Stromal cell of bone marrow (primary cell): ENCODE measurements at places on chromosomes 13 and 19.

DNA sequence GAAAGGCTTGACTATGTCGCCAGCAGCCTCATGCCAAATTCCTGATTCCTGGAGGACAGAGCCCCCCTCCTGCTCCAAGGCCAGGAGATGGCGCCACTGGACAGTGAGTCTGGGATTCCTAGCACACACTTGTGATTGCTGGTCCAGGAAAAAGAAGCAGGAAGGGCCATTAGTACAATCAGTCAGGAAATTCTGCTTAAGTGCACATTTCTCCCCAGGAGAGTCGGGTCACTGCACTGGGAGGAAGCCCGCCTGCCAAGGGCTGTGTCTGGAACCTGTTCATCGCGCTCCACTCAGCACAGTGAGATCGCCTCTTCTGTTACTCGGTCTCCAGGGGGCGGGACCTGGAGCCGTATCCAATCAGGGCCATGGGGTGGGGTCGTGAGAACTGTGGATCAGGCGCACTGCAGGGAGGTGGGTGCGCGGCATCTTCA is 65.1 kb downstream of the ZNF823 start:
- DNase-seq = peak; percentile 69

- no peak for DNase-seq
These were observed 29.8 kb downstream of the PNPLA6 start for GRCh38 chr19:7565332-7565731.

- no peak for DNase-seq
These were observed 13.0 kb downstream of the FFAR2 start for GRCh38 chr19:35461060-35461459.

GRCh38 chr19:5075597-5075996 is 106.7 kb downstream of the KDM4B start:
- DNase-seq = no peak

- no peak for DNase-seq
These were observed 6.7 kb downstream of the SIGLEC11 start for GRCh38 chr19:49954092-49954829.

- no peak for DNase-seq
These were observed 38.9 kb upstream of the AMER2 start for GRCh38 chr13:25210842-25211569.

DNA sequence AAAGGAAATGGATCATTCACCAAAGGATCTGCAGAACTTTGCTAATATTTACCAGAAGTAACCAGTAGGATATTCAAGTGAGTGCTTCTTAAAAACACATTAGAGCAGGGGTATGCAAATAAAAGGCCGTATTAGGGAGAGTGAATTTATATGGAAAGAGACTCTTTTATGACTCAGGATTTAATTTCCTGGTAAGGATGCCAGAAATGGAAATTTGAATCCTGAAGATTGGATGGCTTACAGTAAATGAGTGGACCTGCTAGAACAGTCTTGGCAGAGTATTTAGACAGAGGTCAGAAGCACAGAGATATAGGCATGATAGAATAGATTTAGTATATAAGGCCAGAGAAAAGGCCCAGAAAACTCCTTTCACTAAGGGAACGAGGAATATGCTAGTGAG is 201.6 kb downstream of the SLITRK5 start:
- no peak for DNase-seq

- DNase-seq = peak; percentile 48
These were observed 290.0 kb downstream of the MZT1 start for GRCh38 chr13:72437458-72437857.

DNA sequence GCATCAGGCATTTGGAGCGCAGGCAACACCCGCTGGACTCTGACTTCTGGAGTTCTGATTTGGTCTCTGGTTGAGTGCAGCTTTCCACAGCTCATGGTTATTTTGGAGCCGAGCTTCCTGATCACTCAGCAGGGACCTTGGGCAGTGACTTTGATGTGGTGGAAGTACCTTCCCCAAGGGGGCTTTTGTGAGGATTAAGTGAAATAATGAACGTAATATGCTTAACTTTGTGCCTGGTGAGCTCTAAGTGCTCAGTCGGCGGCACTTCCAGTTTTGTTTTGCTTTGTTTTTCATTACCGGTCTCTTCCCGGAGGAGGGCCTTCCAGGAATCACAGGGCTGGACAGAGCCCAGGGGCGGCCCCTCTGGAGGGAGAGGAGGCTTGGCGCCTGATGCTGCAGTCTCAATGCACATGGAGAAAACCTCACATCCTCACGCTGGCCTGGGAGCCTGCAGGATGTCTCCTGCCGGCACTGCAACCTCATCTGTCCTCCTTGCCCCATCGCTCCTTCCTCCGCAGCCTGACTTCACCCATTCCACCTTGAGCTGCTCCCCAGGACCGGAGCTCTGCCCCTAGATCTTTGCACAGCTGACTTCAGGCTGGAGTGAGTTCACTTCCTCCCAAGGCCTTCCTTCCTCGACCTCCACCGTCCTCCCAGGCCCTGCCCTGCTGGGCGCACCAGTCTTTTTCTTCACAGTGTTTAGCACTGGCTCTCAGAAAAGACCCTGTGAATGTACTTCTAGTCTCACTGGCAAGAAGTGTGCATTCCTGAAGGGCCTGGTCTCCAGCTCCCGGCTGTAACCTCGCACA is 1.5 kb downstream of the PLEKHF1 start:
- DNase-seq = peak; percentile 80

- DNase-seq = no peak
These were observed 566.3 kb downstream of the LIG4 start for GRCh38 chr13:107649079-107649478.

- no peak for DNase-seq
These were observed 670 bp downstream of the BSPH1 start for GRCh38 chr19:47991191-47991808.

- peak; percentile 88 for DNase-seq
These were observed 6.8 kb downstream of the WDFY2 start for GRCh38 chr13:51590971-51591627.

DNA sequence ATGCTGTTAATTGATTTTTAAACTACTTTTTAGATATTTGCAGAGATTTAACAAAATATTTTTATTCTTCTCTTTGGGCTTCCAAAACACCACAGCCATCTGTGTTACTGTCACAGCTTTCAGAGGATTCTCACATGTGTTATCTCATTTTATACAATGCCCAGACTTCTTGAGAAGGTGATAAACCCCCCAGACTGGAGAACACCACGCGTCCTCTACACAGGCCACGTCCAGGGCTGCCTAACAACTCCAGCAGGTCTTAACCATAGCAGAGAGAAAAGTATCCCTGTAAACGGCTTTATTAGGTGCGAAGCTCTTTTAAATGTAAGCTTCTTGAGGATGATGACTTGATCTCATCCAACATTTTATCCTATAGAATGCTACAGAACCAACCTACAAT is 2.0 kb downstream of the GPR183 start:
- DNase-seq = no peak

DNA sequence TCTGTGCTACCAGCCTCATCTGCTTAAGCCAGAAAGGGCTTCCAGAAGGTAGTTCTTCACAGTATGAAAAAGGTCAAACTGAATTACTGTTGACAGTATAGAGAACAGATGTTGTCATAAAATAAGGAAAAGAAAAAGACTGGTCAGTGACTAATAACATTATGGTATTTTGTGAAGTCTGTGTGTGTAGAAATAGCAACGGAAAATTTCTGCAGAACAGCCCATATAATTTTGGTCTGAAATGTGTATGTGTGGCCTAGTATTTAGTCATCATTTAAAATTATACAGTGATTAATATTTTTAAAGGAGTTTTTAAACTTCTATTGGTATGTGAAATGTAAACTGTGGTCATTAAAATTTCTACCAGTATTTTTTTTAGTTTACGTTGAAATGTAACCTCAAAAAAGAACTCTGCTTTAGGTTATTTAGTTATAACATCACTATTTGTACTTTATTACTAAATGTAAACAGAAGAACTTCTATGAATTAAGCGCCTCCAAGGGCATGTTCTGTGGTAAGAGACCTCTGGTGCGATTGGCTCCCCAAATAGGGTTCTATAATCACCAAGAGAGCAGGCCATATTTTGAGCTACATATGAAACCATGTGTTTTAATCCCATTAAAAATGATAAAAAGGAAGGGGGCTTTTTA is 3.3 kb upstream of the GPR183 start:
- DNase-seq = peak; percentile 69

GRCh38 chr13:43127827-43128226 is 104.4 kb downstream of the DNAJC15 start:
- no peak for DNase-seq

DNA sequence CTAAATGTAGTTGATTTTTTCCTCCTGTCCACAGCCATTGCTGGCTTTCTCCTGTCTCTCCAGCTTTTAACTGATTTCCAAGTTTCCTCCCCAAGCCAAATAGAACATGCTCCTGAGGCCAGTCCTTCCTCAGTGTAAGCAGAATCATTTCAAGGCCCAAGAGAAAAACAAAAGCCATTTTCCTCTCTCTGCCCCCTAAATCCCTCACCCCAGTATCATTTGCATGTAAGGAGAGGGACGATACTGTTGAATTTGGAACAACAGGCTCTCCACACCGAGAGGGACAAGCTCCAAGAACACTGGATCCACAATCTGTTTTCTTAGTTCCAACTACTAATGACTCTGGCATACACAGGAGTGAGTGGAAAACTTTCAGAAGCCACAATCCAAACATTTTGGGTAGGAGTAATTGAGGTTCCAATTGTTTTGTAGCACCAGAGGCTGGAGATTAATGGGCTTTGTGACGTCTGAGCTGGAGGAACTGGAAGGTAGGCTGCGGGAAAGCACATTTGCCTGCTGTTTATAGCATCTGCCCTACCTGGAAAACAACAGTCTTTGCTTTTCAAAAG is 156.8 kb downstream of the FLT1 start:
- no peak for DNase-seq

GRCh38 chr19:53980539-53981375 is 10.7 kb upstream of the CACNG6 start:
- DNase-seq = no peak

DNA sequence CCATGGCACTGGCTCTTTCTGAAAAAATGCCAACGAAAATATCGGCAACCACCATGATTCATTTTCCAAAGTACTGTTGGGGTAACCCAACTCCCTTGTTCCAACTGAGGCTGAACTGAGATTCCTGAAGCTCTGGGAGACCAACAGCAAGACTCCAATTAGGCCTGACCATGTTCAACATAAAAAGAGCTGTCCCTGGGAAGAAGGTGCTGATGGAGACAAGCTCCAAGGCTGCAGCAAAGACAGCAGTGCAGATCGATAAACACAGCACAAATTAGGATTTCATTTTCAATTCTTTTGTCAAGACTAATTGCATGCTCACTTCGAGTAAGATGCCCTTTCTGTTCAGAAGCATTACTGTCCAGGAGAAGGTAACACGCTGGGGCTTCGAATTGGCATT is 968.0 kb downstream of the UQCRFS1 start:
- DNase-seq = no peak

- no peak for DNase-seq
These were observed 61.8 kb downstream of the URI1 start for GRCh38 chr19:30003866-30004265.

DNA sequence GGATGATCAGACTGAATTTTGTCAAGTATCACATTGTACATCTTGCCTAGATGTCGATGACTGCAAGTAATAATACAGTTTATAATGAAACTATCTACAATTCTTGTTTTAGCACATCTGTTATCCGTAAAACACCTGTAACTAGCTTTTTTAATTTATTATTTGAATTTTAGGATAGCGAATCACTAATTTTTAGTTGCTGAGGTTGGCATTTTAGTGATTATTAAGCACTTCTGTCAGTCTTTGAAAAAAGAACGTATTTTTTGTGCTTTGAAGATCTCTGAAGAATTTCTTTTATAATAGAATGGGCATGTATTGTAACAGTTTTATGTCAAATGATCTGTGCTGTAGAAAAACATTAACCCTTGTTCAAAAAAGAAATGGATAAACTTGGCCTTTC is 11.5 kb upstream of the MLNR start:
- no peak for DNase-seq

DNA sequence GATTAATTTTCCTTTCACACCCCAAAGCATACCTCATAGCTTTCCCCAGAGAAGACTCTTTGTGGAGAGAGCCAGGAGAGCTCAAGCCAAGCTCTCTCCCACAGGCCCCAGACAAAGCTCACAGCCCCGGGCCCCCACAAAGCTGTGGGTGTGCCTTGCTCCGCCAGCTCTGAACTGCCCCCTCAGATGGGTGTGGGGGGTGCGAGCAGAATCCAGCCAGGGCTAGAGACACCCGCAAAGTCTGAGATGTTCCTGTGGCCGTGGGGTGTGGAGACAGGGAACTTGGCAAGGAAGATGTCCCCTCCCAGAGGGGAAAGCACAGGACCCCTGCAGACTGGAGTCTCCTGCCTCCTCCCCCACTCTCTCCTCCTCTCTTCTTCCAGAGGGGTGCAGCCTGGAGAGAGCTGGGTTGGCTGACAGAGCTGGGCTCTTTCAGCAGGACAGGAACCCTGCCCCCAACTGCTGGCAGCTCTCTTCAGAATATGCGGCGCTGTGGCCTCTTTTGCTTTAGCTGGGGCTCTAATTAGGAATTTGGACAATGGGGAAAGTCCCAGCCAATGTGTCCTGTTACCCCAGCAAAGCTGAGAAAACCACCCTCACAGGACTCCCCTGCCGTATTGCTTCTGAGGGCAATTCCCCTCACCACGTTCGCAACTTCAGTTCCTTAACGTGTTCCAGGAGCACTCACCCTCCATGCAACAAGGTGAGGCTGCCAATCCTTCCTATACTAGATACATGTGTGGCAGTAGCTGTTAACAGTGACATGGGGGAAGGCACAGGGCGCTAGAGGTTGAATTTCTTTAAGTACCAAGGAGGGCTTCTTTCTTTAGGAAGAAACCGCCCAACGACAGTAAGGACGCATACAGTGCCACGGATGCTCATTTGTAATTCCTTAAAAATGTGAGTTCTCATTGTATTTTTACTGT is 170.0 kb downstream of the COL4A1 start:
- no peak for DNase-seq

GRCh38 chr13:77507931-77508776 is 27.4 kb upstream of the SCEL start:
- DNase-seq = peak; percentile 44

DNA sequence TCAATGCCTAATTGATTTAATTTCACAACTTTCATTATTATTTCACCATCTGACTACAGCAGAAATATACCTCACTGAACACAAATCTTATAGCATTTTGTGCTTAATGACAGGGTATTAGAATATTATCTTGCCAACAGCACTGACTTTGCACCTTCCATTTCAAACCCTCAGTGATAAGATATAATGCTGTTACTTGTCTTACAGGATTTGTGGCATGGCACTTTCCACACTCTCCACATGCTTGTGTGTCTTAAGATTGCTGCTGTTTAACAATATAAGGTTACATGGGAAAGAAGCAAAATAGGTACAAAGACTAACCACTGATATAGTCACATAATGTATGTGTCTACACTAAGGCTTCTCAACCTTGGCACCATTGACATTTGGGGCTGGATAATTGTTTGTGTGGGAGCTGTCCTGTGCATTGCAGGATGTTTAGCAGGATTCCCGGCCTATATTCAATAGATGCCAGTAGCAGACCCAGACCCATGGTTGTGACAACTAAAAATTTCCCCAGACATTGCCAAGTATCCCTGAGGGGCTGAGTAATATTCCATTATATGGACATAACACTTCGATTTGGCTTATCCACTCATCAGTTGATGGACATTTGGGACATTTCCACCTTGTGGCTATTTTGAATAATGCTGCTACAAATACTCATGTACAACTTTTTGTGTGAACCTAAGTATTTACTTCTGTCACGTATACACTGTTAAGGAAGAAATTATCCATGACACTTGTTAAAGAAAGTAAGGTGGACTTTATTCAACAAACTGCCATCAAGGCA is 5.7 kb upstream of the DIAPH3 start:
- DNase-seq = no peak
